CD4-positive, alpha-beta T cell treated with Interferon alpha-2 for 1 hour (primary cell): ENCODE measurements at places on chromosomes 13 and 19.

GRCh38 chr13:69496981-69497380 is 610.6 kb upstream of the ATXN8OS start:
- no peak for DNase-seq

GRCh38 chr19:46861691-46862502 is 1.1 kb downstream of the ARHGAP35 start:
- DNase-seq = no peak

- no peak for DNase-seq
Measured at GRCh38 chr13:110212529-110212928, 94.4 kb downstream of the COL4A1 start.

DNA sequence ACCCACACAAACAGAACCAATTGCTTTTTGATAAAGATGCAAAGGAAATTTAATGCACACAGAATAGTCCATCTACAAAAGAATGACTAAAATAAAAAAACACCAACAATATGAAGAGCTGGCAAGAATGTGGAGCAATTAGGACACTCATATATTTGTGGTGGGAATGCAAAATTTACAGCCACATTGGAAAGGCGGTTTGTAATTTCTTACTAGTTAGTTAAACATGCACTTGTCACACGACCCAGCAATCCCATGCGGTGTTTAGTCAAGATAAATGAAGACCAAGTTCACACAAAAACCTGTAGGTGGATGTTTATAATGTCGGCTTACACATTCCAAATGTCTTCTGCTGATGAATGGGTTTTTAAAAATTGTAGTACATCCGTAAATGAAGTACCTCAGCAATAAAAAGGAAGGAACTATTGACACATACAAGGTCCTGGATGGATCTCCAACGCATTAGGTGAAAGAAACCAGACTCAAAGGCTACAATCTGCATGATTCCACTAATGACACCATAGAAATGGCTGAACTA is 5.2 kb downstream of the GRTP1 start:
- no peak for DNase-seq

GRCh38 chr13:99042521-99043250 is 64.8 kb upstream of the DOCK9 start:
- DNase-seq = no peak

- DNase-seq = no peak
Measured at GRCh38 chr13:44404261-44405132, 30.9 kb downstream of the SERP2 start.

DNA sequence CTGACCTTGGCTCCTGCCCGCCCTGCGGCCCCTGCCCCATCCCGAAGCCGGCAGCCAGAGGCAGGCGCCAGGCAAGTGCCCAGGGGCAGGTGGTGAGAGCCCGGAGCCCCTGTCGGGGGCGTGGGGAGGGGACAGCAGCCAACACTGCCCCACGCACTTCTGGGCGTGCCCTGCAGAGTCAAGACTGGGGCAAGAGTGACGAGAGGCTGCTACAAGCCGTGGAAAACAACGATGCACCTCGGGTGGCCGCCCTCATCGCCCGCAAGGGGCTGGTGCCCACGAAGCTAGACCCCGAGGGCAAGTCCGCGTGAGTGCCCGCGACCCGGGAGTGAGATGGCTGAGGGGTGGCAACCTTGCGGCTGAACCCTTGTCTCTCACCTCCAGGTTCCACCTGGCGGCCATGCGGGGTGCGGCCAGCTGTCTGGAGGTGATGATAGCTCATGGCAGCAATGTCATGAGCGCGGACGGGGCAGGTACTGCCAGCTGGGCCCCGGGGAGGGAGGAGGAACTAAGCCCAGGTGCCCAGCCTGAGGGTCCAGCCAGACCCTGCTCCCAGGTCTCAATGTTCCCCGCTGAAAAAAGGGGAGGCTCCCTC is 17.3 kb downstream of the ANKRD24 start:
- no peak for DNase-seq

GRCh38 chr19:2446381-2446780 is 10.4 kb downstream of the LMNB2 start:
- peak; percentile 30 for DNase-seq

GRCh38 chr19:3575260-3575741 is 2.6 kb downstream of the HMG20B start:
- peak; percentile 38 for DNase-seq

DNA sequence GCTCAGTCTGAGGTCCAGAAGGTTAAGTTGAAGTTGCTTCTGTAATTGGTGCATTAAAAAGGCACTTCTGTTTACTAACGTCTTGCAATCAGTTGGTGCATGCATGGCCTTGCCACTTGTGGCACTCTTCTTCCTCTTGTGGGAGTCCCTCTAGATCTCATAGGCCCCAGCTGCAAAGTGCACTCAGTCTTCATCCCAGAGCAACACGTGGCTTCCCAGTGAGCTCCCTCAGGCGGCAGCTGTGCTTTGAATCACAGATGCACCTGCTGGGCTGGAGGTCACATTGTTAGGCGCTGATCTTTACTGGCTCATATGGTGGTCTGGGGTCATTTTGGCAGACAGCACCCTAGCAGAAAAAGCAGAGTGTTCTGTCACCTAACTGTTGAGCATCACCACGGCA is 215.7 kb downstream of the ZNF536 start:
- no peak for DNase-seq

DNA sequence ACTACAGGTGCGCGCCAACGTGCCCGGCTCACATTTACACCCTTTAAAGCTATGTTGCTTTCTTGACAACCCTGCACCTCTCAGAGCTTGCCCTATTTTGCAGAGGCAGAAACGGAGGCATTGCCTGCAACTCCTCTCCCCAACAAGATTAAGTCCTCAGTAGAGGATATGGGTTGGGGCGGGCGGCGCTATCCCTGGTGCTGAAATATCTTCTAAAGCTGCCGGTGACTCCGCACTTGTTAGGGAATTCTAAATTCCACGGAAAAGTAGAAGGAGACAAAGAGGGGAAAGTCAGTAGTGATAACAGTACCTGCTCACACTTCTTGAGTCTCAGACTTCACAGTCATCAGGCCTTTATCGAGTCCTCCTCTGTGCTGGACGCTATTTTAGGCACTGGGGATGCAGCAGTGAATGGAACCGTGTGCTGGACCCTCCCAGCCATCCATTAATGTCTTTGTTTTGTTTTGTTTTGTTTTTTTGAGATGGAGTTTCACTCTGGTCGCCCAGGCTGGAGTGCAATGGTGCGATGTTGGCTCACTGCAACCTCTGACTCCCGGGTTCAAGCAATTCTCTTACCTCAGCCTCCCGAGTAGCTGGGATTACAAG is 18.0 kb downstream of the SLC5A5 start:
- no peak for DNase-seq

GRCh38 chr13:89486709-89487108 is 1815.5 kb downstream of the SLITRK5 start:
- no peak for DNase-seq

- no peak for DNase-seq
Measured at GRCh38 chr13:30004204-30004603, 153.8 kb upstream of the UBL3 start.

DNA sequence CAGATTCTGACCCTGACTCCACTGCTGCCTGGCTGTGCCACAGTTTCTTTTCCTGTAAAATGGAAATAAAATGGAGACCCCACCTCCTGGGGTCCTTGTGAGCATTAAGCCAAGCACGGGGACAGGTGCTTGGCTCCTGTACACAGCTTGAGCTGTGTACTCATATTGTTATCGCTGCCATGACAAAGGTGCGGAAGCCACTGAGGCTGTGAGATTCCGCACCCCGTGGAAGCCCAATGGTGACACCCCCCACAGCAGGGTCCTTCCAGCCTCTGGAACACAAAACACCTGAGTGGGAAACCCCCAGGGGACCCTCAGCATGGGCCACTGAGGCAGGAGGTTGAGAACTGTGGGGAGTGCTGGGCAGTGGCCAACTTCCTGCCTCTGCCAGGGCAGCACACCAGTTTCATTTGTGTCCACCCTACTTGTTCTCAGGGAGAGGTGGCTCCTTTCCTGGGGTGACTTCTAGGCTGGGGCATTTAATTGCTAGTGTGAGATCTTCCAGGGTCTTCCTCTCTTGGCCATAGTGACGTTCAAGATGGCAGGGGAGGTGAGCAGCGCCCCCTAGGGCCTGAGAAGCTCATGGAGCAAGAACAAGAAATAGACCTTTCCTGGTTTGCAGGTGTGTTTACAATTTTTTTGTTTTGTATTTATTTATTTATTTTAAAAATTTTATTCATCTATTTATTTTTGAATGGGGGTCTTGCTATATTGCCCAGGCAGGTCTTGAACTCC is 5.4 kb upstream of the JSRP1 start:
- DNase-seq = peak; percentile 74

DNA sequence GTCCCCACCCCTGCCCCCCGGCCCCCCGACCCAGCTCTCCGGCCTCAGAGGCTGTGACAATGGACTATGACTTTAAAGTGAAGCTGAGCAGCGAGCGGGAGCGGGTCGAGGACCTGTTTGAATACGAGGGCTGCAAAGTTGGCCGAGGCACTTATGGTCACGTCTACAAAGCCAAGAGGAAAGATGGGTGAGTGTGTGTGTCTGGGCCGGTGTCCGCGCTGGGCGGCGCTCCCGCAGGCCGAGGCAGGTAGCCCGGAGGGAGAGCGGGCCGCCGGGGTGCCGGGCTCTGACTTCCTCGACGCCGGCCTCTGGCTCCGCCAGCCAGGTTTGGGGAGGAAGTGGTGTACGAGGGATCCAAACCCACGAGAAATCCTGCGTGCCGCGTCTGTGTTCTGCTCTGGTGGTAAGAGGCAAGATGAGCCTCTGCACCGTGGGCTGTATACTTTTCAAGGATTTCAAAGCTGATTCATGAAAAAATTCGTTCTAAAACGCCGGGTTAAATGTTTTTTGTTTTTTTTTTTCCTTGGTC is 718 bp downstream of the CDK8 start:
- DNase-seq = peak; percentile 64

GRCh38 chr13:51282322-51282721 is 57.2 kb upstream of the SERPINE3 start:
- DNase-seq = no peak

DNA sequence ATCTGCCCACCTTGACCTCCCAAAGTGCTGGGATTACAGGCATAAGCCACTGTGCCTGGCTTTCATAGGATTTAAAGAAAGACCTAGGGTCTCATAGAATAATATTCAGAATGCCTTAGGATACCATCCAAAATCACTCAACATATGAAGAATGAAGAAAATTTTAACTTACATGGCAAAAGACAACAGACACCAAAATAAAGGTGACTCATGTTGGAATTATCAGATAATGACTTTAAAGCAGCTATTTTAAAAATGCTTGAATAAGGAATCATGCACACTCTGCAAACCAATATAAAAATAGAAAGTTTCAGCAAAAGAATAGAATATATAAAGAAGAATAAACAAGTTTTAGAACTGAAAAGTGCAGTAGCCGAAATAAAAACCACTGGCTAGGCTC is 29.3 kb downstream of the ZNF566 start:
- DNase-seq = no peak

GRCh38 chr19:50710094-50710493 is 9.5 kb downstream of the SHANK1 start:
- no peak for DNase-seq

- DNase-seq = no peak
Measured at GRCh38 chr19:53953383-53953782, 9.4 kb upstream of the CACNG8 start.

DNA sequence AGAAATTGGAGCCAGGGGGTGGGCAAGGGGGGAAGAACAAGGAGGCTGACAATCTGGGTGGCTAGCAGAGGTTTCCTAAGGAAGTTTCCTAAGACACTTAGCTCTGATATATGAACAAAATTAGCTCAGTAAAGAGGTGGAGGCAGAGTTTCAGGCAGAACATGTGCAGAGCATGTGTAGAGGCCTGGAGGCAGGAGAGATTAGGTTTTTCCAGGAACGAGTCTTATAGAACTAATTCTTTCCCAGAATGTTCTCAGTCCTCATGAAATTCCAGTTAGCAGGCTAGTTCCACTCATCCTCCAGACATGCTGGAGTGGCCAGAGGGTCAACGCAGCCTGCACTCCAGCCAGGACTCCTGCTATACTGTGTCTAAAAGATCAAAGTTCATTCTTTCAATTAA is 184.7 kb downstream of the LACC1 start:
- DNase-seq = no peak

DNA sequence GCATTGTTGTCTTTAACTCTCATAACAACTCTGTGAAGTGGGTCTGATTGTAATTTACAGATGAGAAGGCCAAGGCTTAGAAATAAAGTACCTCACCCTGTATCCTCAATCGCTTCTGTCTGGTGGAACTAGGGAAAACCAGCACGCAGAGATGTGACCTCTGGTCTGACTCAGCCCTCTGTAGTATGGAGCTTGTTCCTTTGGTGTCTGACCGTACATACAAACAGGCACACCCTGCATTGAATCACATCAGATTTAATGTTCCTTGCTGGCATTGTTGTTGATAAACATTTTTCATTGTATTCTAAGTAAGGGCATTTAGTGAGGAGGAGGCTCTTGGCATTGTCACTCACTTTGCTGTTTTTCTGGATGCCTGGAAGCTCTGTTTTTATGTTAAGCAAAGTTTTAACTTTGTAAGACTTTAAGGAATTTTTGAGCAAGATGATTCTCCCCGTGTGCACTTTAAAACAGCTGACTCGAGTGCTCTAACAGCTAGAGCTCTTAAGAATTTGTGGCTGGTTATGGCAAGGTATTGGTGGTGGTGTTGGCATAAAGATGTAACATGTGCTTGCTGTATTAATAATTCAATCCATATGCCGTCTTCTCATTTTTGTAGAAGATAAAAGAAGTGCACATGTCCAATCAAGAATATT is 89.0 kb upstream of the SPATA13 start:
- DNase-seq = no peak

DNA sequence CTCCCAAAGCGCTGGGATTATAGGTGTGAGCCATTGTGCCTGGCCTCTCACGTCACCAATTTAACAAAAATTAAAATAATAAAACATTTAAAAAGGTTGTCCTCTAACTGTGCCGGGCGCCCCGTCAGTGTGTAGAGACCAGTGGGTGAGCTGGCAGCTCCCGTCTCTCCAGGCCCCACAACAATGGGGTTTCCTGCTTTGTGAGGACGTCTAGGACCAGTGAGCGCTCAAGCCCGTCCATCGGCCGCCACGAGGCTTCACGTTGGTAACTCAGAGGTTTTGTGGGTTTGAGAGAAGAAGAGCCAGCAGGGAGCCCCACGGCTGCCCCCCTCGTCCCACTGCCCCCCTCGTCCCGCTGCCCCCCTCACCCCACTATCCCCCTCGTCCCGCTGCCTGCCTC is 4.7 kb downstream of the LSM7 start:
- DNase-seq = no peak

GRCh38 chr13:90276216-90276615 is 1071.3 kb upstream of the MIR17HG start:
- no peak for DNase-seq

- DNase-seq = no peak
Measured at GRCh38 chr13:33316890-33317289, 31.3 kb upstream of the STARD13 start.
